ENCODE measurements at places on chromosomes 7 and 10. TPM values are rescaled to one million over a fixed set of nuclear protein-coding genes. Genes with fewer than 3 reads are reported as not detected.

DNA sequence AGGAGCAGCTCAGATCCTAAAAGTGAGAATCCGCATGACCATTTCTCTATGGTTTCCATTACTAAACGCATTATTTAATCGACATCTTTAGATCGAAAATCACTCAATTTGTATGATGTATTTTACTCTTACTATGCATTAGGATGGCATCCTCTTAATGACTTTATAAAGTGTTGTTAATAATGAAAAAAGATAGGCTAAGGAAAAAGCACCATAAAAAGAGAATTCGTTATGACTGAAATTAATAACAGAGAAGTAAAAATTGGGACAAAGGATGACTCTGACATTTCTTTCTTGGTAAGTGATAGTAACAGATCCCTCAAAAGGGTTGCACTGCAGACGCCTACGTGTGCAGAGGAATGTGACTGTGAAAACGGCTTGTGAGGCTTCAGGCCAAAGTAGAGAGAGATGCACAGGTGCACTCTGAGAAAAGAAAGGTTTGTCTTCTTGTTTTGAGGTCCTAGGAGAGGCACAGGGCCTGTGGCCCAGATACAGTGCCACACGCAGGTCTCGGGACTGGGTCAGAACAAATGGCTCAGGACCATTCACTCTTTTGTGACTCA, 23.0 kb upstream of the RBM33 start:
- H3K27me3 ChIP-seq: no peaks in the 10 kb centered on the region
- no peak overlapping the region for H3K27ac ChIP-seq
- H3K4me1 ChIP-seq: no peaks in the 10 kb centered on the region
- no peak for DNase-seq
- H3K36me3 ChIP-seq: no peaks in the 10 kb centered on the region
- H3K4me3 ChIP-seq: no peak overlapping the region

DNA sequence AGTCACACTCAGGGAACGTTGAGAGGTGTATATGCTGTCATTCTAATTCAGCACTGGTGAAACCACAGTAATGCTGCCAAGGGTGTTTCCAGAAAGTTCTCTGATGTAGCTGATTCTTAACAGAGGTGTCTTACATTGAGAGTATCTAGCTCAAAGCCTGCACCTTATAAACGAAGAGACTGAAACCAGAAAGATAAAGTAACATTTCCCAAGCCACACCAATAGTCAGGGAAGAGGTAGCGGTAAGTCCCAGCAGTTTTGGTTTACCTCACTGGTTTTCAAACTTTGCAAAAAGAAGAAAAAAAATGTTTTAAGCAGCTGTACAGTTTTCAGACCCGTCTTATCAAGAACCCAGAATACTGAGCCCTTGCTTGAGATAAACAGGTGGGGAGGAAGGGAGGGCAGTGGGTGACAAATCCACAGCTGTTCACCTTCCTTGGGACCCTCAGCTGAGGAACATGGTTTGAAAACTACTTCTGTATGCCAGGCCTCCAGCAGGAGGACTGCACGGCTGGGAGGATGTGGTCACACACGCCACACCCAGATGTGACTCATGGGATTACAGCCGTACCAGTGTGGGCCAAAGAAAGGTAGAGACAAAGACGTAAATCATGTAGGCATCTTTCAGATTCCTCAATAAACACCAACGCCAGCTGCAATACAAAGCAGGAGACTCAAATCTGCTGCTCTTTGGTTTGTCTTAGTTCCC, 63.9 kb upstream of the GSDME start:
- H3K4me3 ChIP-seq: peak overlapping the region; percentile 5
- H3K27me3 ChIP-seq: no peaks in the 10 kb centered on the region
- peaks cover 92% of the 10 kb centered on the region for H3K4me1 ChIP-seq

GRCh38 chr7:140223515-140224221, 46.9 kb upstream of the KDM7A start:
- no peaks in the 10 kb centered on the region for H3K36me3 ChIP-seq
- no peak overlapping the region for H3K27ac ChIP-seq
- H3K4me3 ChIP-seq: no peak overlapping the region

DNA sequence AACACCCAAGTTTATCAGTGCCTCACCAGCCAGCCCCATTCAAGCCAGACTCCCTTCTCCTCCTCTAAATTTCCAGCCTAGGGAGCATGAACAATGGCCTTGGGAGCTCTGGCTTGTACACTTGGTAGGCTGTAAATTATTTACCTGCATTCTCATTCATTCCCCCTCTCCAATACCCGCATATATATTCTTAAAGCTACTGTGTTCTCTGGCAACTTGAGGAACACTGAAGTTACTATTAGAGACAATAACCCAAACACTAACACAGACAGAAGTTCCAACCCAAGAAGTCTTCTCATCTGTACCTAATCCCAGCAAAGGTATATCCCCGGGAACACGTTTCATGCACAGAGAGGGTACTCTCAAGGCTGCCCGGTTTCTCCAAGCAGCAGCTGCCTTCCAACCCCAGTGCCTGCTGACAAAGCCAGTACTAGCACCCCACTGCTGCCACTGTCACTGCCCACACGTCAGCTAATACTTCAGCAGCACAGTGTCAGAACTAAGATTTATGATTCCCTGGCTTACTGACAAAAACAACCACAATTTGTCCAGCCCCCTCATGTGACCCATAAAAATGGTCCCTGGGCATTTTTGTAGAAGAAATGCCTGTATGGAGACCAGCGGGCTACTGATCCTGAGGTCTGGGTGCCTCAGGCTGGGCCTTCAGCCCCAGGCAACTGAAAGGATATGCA, 3.1 kb downstream of the WDR91 start:
- peaks cover 21% of the 10 kb centered on the region for H3K4me1 ChIP-seq
- no peak overlapping the region for H3K4me3 ChIP-seq
- no peak for DNase-seq
- H3K27me3 ChIP-seq: no peaks in the 10 kb centered on the region

GRCh38 chr7:30427296-30428070, 51.1 kb downstream of the NOD1 start:
- peaks cover 46% of the 10 kb centered on the region for H3K4me1 ChIP-seq
- H3K36me3 ChIP-seq: peaks cover 35% of the 10 kb centered on the region
- no peak for DNase-seq

- no peak overlapping the region for H3K4me3 ChIP-seq
- no peaks in the 10 kb centered on the region for H3K27me3 ChIP-seq
- DNase-seq: no peak
Observed at GRCh38 chr7:151946932-151947331, 9.3 kb upstream of the GALNTL5 start.

- no peaks in the 10 kb centered on the region for H3K4me1 ChIP-seq
- H3K36me3 ChIP-seq: no peaks in the 10 kb centered on the region
Observed at GRCh38 chr7:74300926-74301325, 11.7 kb downstream of the CLIP2 start.

Gene TNS3
- 56.6 TPM for total RNA-seq

Measured in Karpas-422 (cell line).